Stimulated activated CD8-positive, alpha-beta memory T cell treated with anti-CD3 and anti-CD28 coated beads, Interleukin-4, amount 100 ng/mL, for 1 hour (primary cell): ENCODE measurements at places on chromosomes 3 and 15.

DNA sequence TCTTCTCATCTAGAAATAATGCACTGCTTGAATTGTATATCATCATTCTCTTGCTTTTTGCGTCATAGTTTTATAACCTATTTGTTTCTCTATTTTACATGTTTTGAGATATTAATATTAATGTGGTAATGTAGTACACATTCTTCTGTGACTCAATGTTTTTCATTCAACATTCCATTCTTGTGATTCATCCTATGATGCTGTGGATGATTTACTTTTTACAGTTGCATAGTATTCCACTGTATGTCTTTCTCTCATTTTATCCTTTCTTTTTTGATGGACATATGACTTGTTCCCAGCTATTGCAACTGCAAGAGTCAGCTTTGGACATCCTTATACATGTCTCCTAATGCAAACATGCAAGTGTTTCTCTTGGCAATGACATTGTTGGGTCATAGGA lies 20.6 kb upstream of the VEPH1 start:
- no peak for DNase-seq

GRCh38 chr3:4067893-4068292 lies 235.3 kb upstream of the SETMAR start:
- no peak for DNase-seq

GRCh38 chr15:79136434-79137046 lies 46.0 kb upstream of the RASGRF1 start:
- DNase-seq, result no peak

DNA sequence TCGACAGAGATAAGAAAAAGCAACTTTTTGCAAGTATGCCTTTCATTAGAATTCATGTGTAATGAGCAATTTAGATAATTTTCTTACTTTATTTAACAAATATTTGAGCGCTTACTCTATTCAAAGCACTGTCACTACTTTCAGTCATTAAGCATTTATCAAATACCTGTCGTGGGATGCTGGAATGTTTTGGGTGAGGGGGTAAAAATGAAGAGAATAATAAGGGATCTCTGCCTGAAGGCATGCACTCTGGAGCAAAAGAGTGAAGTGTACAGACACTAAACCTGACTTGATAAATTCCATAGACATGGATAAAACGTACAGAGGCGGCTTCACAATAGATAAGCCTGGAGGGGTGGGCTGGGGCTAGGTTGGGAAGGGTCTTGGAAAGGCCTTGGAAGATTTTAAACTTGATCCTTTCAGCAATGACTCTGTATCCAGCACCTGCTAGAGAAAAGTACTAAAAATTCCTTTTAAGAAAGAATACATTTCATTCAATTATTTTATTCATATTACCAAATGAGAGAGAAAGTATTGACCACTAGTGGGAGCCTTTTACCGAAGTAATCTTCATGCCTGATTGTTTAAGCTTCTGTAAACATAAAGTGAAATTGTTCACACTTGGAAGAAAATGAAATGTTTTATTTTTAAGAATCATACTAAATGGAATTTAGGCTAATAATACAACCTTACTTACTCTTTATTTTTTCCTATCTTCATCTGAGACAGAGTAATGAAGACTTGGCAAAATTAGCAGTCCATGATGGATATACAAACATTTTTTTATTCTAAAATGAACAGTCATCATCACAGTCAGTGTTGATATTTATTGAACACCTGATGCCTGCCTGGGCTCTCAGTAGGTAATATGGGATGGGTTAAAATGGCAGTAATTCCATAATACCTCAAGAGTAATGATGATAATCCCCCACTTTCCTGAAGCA lies 113.2 kb downstream of the PPP2R3A start:
- no peak for DNase-seq

DNA sequence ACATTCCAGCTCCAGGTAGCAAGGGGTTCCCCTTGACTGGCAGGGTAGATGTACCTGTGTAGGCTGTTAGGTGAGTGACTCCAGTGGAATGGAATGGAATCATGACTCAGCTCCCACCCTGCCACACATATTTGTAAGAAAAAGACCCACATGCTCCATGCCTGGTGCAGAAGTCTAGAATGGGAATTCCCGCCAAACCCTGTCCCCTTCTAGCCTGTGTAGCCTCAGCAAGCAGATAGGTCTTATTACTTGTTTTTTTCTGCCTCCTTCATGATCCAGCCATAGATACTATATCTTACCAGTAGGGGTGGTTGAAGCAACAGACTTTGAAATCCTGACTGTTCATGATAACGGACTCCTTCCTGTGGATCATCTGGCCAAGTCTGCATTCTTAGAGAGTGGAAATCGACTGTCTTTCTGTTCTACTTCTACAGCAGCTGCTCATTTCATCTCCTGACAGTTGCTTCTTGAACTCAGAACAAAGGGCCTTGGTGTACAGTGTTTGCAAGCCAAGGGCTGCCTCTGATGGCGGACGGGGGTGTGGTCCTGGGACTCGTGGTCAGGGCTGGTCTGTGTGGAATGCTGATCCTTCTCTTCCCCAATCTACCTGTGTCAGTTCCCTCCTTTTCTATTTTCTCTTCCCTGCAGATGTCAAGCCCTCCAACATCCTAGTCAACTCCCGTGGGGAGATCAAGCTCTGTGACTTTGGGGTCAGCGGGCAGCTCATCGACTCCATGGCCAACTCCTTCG lies 16.3 kb downstream of the SNAPC5 start:
- no peak for DNase-seq

DNA sequence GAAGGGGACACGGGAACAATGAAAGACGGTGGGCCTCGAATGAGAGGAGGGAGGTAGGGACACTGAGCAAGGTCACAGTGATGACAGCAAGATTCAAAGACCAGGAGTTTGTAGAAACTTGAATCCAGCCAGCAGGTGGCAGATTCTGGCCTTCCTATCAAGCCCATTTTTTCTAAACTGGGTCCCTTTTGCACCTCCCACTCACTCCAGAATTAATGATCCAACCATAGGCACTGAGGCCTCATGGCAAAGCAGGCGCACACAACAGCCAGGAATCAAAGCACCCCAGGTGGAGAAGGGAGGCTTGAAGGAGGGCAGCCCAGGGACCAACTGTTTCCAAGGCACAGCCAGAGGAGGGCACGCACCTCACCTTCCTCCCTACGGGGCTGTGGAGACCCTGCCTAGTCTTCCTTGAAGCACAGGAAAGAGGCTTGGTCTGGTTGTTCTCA lies 90.2 kb downstream of the ANP32A start:
- no peak for DNase-seq

- no peak for DNase-seq
Measured at GRCh38 chr15:35748105-35748504, 202.1 kb upstream of the DPH6 start.
